NCI-H1105 (cell line): ENCODE measurements at places on chromosomes 16 and 17.

DNA sequence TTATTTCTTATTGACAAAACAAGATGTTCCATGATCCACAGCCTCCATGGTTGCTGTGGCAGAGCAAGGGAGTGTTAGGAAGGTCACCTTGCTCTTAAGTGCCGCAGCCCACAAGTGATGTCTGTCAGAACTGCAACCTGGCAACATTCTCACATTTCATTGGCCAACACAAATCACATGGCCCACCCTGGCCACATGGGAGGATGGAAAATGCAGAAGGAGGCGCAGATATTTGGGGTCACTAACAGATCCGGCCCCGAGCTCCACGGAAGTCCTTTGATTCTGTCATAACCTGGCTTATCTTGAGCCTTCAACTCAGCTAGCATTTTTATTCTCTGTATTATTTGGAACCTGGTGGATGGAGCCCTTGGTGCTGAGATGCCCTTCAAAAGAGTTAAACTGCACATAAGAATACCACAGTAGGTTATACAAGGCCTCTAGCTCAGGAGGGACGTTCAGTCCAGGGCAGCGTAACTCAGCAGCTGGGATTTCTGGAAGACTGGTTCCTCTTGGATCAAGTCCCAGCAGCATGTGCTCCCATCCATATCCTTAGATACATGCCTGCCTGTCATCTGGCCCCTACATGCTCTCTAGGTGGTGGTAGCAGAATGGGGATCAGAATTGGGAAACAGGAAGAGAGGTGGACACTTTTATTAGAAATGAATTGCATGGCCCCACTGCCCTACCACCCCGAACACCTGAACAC, 508.1 kb downstream of the HAPSTR1 start:
- DNase-seq, result no peak

GRCh38 chr16:67404740-67405226, 11.5 kb upstream of the TPPP3 start:
- DNase-seq, result no peak

- DNase-seq, result no peak
Observed at GRCh38 chr16:12742741-12743140, 60.9 kb downstream of the CPPED1 start.

DNA sequence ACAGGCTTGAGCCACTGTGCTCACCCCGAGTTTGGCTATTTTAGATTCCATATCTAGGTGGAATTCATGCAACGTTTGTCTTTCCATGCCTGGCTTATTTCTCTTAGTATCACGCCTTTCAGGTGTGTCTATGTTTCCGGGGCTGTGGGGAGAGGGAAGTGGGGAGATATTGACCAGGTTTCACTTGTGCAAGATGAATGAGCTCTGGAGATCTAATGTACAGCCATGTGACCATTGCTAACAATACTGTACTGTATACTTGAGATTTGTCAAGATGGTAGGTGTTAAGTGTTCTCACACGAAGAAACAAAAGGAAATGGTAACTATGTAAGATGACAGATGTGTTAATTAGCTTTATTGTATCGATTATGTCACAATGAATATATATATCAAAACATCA, 199.6 kb downstream of the SHISA9 start:
- no peak for DNase-seq

DNA sequence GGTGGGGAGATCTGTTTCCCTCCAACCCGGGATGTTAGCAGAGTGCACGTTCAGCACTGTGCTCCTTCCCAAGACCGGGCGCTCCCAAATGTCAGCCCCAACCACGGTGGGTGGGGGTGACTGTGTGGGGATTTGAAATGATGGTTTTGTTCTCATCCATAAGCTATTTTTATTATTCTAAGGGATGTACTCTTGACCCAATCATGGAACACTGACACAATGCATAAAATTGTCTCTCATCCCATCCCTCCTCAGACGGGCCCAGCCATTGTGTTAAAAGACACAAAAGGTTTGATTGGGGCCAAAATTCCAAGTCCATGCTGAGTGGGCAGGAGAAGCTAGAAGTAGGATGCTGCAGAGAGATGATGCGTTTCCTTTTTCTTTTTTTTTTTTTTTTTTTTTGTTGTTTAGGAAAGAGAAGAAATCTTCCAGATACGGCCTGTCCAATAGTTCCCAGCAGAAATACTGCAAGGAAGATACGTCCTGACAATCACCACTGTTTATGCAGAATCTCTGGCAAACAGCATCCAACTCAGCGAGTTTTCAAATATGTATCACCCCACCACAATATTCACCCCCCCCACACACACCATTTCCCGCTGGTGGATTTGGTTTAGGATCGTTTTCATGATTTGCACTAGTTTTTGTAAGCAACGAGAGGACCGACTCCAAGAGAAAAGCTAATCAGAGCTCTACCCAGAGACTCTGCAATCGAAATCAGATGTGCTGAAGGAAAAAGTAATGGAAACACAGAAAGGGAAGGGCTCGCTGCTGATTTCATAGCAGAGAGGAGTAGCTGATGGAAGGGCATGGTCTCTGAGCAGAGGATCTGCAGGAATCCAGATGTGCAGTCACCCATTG, 163.5 kb upstream of the DYNLRB2 start:
- no peak for DNase-seq

GRCh38 chr16:57797216-57797525, 5.1 kb downstream of the KIFC3 start:
- no peak for DNase-seq

DNA sequence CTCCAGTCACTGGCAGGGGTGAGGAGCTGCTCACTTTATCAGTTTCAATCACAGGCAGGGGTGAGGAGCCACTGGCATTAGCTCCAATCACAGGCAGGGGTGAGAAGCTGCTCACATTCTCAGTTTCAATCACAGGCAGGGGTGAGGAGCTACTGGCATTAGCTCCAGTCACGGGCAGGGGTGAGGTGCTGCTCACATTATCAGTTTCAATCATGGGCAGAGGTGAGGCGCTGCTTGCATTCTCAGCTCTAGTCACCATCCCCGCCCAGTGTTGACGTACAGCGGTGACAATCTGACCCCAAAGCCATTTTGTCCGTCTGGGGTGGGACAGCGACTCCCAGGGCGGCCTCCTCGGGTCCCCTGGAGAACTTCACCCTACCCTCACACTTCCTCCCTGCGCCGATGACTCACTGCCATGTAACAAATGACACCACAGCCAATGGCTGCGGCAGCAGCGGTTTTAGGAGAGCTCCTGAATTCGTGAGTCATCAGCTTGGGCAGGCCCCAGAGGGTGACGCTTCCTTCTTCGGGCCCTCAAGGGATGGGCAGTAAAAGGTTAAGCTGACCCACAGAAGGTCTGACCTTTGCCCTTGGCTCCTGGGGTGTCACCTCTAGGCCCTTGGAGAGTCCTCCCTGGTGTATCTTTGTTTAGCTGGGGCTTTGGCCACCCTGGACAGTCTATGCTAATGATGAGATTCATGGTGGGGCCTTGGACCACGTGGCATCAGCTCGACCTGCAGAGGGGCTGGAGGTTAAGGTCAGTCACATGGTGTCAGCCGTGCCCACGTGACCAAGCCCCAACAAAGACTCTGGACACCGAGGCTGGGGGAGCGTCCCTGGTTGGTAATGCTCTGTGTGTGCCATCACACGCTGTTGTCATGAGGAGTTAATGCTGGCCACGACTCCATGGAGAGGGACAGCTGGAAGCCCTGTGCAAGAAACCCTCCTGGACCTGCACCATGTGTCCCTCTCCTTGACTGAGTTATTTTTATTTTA, 171.7 kb downstream of the C16orf95 start:
- no peak for DNase-seq

GRCh38 chr16:1979271-1980029, 1.8 kb downstream of the NOXO1 start:
- DNase-seq, result no peak

- DNase-seq, result no peak
Observed at GRCh38 chr16:77191259-77191969, 424 bp downstream of the MON1B start.

DNA sequence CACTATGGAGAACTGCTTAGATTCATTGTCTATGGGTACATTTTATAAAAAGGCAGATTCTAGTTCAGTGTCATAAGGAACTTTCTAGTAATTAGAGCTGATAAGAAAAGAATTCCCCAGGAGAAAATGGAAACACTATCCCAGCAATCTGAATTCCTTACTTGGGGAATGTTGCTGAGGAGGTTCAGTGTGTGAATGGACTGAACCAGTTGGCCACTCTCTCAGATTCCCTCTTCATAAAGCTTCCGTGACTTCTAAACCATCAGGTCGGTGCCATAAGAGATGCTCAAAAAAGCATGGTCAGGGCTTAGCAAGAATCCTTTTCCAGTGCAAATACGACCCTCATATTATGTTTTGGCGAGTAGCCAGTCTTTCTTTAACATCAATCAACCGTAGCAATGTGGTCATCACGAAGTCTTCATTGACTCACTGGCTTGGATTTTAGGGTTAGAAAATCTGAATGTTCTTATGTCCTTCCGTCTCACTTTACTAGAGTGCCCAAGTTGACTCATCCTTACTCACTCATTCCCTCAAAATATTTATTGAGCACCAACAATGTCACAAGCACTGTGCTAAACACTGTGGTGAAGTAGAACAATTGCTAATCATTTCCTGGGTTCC, 102.7 kb upstream of the HLF start:
- DNase-seq, result no peak

GRCh38 chr17:59154292-59154720, 680 bp downstream of the SKA2 start:
- peak; percentile 50 for DNase-seq

GRCh38 chr17:79082311-79083190, 7.9 kb downstream of the ENGASE start:
- DNase-seq, result peak; percentile 26

GRCh38 chr17:5745111-5745813, 161.0 kb upstream of the NLRP1 start:
- no peak for DNase-seq

DNA sequence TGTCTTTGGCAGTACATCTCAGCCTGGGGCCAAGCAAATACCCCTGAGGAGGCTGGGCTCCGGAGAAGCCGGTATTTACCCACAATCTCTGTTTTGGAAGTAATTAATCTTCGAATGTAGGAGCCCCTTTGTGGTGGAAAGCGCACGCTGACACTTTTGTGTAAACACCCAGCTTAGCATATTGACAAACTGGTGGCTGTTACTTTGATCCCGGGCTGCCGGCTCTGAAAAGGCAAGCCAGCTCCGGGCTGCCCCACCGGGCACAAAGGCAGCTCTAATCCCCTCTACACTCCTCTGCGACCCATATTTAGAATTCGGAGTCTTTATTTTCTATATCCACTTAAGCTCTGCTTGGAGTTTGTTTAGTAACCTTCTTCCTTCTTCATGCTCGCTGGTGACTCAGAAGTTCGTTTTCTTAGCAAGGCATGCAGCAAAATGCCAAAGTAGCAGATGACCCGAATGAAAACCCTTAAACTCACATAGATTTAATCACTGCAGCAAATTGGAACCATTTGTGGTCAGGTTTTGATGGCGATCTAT, 144.0 kb upstream of the IRX3 start:
- no peak for DNase-seq

- no peak for DNase-seq
Observed at GRCh38 chr16:72958522-72959076, 89.3 kb downstream of the ZFHX3 start.

DNA sequence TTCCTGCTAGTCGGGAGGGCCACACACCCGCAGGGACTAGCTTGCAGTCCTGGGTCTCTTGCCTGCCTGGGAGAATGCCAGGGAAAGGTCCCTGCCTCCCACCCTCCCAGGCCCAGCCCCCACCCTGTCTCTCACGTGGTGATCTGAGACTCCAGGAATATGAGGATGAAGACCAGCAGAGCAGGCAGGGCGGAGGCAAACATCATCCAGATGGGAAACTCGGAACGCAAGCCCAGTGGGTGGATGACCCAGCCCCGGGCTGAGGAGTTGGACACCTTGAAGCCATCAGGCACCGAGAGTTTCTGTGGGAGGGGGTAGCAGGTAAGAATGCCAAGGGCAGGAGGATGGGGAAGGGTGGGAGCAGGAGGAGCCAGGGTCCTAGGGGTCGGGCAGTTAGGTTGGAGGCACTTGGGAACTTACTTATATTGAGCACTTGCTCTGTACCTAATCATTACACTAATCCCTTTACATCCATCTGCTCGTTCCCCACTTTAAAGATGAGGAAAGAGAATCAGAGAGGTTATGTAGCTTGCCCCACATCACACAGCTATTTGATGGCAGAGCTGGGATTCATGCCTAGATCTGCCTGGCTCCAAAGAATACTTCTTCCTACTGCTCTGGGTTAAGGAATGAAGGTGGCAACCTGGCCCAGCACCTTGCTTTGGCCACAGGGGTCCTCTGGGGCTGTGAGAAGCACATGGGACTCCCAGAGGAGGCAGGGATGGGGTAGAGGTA, 13.4 kb downstream of the SLC4A1 start:
- no peak for DNase-seq

GRCh38 chr16:546909-547770, 13.1 kb upstream of the PRR35 start:
- no peak for DNase-seq

GRCh38 chr16:4055748-4056147, 60.5 kb downstream of the ADCY9 start:
- DNase-seq, result no peak

GRCh38 chr16:82943371-82943770, 316.6 kb downstream of the CDH13 start:
- no peak for DNase-seq

DNA sequence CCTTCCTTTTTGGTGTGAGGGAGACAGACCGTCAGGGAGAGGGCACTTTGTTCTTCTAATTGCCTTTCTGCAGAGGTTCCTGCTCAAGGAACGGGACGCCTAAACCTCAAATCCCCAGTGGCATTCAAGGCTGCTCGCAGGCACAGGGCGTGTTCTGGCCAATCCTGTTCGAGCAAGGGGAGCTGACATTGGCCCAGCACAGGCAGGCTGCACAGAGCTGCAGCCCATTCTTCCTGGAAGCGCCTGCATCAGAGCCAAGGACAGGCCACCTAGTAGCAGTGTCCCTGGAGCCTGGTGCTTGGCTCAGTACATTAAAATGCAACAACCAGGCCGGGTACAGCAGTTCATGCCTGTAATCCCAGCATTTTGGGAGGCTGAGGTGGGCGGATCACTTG, 72.2 kb upstream of the CREBBP start:
- DNase-seq, result no peak

GRCh38 chr16:86618431-86619238, 40.3 kb downstream of the FOXL1 start:
- no peak for DNase-seq

GRCh38 chr16:54366943-54367342, 80.4 kb upstream of the IRX3 start:
- DNase-seq, result no peak

DNA sequence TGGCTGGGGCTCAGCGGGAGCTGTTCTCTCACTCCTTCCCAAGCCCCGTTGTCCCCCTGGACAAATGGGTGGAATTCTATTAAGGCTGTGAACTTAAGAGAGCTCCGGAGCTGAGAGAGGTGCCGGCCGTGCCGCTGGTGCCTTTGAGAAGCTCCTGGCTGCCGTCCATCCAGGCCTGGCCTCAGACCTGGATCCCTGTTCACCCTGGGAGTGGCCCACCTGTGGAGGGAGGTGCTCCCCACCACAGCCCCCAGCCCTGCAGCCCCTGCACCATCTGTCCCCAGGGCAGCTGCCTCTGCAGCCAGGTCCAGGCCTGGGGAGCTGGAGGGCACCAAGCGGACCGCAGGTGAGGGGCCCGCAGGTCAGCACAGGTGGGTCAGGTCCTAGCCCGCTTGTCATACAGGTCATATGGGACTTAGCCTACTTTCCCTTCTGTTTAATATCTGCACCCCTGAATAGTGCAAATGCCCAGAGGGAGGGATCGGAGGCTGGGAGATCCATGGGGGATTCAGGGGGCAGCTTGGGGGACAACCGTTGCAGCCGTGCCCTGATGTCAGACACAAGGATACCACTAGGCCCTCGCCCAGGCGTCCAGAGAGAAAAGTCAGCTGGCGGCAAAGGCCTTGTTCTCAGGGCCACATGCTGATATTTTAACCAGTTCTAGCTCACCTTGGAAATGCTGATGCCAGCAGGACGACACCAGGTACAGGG, 15.2 kb upstream of the METRNL start:
- DNase-seq, result no peak
